ENCODE measurements at places on chromosomes 12 and 14.

DNA sequence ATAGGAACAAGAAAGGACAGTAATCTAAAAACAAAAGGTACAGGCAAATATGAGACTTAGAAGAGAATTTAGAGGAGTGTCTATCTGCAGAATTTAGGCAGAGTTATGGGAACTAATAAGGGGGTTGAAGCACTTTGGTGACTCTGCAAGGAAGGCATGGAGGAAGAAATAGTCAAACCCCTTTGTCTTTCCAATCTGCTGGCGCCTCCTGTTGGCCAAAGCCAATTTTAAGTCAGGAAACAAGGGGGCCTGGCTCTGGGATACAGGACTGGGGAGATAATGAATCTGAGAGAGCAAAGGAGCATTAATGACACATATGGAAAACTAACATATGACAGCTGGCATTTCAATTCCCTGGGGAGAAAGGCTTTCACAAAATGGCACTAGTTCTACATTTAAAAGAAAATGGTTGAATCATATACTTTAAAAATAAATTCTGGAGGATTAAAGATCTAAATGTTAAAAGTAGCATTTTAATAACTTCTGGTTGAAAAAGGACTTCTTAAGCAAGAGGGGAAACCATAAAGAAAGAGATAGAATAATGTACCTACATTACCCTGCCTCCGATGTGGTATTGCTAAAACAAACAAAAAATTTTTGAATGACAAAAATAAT is 48.5 kb upstream of the CSRP2 start:
- peak; percentile 25 for DNase-seq

- DNase-seq, result no peak
Measured at GRCh38 chr12:102301547-102301946, 103.9 kb upstream of the PMCH start.

DNA sequence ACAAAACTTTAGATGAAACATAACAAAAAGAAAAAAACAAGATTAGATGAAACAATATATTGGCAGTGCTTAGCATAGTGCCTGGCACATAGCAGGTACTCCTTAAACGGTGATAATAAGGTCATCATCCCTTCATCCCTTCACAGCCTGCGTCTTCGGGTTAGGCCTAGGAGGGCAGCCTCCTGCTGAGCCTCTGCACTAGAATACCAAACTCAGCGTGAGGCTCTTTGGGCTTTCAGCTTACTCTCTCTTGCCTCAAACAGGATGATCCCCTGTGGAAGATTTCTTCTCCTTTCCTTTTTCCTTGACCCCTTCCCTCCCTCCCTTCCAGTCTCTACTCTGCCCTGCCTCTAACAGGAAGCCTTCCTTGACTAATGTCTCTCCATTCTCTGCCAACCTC is 14.4 kb upstream of the FIGNL2 start:
- DNase-seq, result no peak

- DNase-seq, result no peak
Measured at GRCh38 chr12:42716491-42716891, 126.9 kb upstream of the PRICKLE1 start.

Data from CD4-positive, alpha-beta T cell treated with Interleukin-6 for 4 hours (primary cell).